ENCODE measurements at places on chromosomes 5 and 9.
A peak's percentile ranks its signal among the peaks of the same experiment; 100 is the strongest.

- DNase-seq = peak; percentile 24
Observed at GRCh38 chr5:150317048-150318003, 14.6 kb upstream of the ARSI start.

DNA sequence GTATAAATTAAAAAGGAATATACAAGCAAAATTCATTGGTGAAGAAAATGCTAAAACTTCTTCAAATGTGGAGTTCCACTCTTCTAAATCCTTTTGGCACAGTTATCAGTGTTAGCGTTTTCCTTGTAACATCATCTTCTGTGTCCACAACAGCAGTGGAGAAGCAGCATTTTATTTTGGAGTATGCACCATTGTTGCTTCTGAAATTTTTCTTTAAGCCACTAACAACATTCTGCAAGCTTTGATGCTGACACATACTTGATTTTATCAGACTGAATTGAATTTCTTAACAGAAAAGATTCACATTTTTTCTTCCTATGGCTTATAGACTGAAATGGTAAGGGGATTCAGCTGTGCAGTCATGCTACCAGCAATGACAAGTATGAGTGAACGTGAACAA is 60.8 kb upstream of the PTGER4 start:
- DNase-seq = no peak

DNA sequence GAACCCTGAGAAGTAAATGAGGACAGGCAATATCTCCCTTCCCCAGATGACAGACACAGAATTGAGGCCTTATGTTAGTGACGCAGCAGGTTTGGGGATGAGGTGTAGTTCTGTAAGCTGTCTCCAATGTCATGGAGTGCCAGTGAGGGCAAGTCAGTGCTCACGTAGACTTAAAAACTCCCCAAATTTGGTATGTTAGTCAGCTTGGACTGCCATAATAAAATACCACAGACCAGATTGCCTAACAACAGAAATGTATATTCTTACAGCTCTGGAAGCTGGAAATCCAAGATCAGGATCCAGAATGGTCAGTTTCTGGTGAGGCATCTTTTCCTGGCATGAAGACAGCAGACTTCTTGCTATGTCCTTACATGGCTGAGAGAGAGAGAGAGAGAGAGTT is 14.9 kb downstream of the FOXI1 start:
- DNase-seq = no peak

- DNase-seq = no peak
Observed at GRCh38 chr5:40410964-40411635, 268.6 kb upstream of the PTGER4 start.
